Activated T-cell treated with anti-CD3 and anti-CD28 coated beads for 4 hours (primary cell): ENCODE measurements at places on chromosomes 2 and 18.

DNA sequence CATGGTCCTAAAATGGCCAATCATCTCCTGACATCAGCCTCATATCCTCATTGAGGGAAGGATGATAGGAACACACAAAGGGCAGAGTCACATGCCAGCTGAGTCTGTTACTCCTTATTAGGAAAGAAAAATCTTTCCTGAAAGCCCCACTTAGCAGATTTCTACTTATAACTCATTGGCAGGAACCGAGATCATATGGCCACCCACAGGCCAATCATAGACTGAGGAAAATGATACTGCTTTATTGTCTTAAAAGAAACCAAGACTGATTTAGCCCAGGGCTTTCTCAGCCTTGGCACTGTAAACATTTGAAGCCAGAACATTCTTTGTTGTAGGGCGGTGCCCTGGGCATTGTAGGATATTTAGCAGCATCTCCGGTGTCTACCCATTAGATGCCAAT, 18.7 kb downstream of the GKN2 start:
- no peak for DNase-seq

DNA sequence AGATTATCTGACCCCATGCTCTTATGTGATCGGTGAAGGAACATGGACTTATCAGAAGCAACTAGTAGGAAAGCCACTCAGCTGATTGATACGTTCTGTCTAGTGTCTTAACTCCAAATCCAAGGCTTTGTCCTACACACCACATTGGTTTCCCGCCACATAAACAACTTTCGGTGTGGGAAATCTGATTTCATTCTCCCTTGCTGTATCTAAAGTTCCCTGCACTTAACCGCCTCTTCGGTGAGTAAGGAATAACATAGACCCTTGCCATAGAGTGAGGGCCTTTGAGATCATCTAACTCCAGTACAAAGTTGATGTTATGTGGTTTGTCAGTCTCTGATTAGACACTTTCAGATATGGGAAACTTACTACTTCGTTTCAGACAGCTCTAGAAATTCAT, 538.2 kb upstream of the TNP1 start:
- DNase-seq = no peak

DNA sequence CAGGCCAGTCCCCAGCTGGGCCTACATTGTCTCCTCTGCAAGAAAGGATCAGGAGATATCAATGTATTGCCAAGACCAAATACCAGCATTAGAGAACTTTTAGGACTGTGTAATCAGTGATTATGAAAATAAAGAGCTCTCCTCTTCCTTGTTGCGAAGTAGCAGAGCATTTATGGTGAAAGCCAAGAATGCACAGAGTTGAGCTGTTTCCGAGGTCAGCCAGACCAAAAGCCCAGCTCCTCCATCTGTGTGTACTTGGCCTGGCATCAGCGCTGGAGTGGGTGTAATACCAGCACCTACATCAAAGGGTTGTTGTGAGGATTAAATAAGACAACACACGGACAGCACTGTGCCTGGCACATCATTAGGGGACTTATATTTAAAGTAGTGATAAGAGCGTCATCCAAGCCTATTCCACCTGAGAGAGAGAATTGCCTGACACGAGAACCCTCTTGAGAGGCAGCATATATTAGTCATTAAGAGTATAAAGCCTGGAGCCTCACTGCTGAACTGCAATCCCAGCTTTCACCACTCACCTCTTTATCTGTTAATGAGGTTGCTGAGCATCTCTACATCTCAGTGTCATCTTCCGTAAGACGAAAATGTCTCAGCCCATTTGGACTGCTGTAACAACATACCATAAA, 7.4 kb upstream of the SLC16A14 start:
- no peak for DNase-seq

DNA sequence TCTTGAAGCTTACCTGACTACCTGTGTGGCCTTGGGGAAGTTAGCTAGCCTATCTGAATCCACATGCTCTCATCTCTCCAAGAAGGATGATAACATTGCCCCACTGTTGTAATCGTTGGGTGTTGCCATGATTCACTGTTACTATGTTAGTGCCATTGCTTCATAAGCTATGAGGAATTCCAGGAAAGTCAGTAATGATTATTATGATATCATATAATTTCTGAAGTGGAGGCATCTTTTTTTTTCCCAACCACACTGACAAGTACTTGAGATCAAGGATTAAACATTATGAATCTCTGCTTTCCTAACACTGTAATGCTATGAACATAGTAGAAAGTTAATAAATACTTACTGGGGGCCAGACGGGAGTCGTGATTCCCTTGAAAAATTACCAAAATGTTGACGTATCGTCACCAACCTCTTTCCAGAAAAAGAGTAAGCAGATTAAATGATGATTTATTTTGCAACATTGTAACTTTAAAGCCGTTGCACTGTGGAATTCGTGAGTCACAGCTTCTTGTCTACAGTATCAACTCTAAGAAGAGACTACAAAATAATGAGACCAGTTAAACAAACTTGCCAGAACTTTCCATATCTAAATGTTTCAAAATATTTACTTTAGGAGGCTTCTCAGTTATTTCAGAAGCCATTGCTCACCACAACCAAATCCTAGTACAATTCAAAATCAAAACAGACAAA, 459.9 kb downstream of the PIK3C3 start:
- DNase-seq = no peak

- no peak for DNase-seq
These were observed 16.3 kb downstream of the VPS4B start for GRCh38 chr18:63405986-63406385.

DNA sequence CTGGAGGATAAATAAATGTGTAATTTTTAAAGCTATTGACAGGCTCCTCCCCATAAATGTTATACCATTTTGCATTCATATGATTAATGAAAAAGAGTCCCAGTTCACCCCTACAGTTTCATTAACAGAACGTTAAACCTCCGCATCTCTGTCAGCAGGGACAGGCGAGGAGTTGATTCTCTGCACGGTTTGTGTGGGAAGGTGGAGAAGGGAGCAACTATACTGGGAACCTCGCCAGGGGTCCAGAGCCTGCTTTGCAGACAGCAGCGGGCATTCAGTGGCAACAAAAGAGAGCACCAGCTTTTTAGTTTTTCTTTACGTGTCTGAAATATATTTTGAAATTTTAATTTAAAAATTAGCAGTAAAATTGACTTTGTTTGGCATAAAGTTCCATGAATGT, 101.4 kb downstream of the FARSB start:
- DNase-seq = no peak

GRCh38 chr2:42848726-42849290, 56.4 kb upstream of the HAAO start:
- no peak for DNase-seq

- no peak for DNase-seq
These were observed 1075.2 kb upstream of the NRXN1 start for GRCh38 chr2:52107124-52107523.

- DNase-seq = no peak
These were observed 3.8 kb upstream of the WDR35 start for GRCh38 chr2:19993731-19994130.

GRCh38 chr18:35864916-35865315, 107.6 kb upstream of the RMP24 start:
- no peak for DNase-seq

GRCh38 chr2:28496781-28497180, 921 bp downstream of the PLB1 start:
- no peak for DNase-seq

- no peak for DNase-seq
These were observed 513.0 kb downstream of the GALR1 start for GRCh38 chr18:77762642-77763041.

DNA sequence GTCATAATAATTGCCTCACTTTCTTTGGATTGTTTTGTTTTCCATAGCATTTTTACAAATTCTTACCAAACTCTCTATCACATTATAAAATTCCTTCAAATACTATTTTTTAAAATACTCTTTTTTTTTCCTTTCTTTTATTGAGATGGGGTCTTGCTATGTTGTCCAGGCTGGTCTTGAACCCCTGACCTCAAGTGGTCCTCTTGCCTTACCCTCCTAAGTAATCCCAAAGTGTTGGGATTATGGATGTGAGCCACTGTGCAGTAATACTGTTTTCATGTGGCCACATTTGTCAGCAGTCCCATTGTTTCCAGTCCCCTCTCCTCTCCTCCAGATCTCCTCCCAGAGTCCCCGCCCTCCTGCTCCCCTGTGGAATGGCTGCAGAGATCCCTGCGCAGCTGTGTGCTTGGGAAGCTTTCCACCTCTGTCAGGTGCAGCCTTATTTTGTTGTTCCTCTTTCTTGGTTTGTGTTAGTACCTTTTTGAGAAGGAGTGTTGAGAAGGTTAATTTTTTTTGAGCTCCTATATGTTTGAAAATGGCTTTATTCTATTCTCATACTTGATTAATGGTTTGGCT, 227.3 kb downstream of the LOXHD1 start:
- DNase-seq = no peak

GRCh38 chr2:41061356-41061755, 609.5 kb upstream of the SLC8A1 start:
- no peak for DNase-seq

- DNase-seq = no peak
These were observed 33.4 kb downstream of the UGP2 start for GRCh38 chr2:63875131-63875527.

DNA sequence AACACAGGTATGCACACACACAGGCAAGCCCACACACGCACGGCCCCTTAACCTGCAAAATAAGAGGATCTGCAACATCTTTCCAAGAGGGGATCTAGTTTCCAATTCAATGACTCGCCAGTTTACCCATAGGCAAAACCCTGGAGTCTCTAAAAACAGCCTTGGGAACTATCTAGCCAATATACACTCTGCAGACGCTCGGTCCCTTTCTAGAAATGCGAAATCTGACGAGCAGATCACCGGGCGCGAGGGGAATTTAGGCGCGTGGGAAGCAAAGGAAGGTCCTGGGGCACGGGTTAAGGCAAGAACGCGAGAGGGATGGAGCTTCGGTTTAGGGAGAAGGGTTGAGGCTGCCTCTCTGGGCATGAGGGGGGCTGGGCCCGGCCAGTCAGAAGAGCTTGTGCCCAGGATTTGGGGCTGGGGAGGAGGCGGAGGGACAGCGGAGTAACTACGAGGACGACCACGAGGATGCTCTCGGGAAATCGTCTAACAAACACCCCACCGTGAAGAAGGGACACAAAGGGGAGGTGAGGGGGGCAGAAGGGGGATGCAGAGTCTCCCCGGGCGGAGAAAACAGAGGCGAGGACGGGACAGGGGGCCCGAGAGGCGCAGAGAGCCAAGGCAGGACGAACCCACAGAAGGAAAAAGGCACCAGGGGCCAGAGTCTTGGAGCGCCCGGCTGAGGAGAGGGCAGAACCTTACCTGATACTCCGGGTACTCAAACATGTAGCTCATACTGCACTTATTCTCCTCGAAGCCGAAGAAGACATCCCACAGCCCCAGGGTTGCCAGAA, 542 bp downstream of the PGAP1 start:
- peak; percentile 21 for DNase-seq

DNA sequence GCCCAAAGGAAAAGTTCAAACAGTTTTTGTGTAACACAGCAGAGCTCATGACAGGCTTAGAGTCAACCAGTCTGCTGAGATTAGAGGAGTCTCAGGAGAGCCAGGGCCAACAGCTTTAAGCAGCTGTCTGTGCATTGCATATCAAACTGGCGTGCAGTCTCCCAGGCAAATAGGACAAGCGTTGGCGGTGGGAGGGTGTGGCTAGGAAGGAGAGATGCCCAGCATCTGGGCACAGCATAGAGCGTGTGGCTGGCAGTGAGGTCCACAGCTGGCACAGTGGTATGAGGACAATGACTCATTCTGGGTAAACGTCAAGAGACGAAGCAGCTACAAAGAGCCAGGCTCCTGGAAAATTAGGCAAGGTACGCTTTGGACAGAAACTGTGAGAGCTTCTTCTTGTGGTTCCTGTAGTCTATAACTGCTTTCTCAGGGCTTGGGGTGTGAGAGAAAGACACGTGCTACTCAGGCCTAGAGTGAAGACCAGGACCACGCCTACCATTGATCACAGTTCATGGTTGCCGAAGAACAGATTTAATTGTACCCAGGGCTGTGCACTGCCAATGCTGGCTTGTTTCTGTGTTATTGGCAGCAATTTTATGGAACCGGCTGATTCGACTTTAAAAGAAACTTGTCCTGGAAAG, 14.8 kb downstream of the ZAP70 start:
- DNase-seq = no peak

DNA sequence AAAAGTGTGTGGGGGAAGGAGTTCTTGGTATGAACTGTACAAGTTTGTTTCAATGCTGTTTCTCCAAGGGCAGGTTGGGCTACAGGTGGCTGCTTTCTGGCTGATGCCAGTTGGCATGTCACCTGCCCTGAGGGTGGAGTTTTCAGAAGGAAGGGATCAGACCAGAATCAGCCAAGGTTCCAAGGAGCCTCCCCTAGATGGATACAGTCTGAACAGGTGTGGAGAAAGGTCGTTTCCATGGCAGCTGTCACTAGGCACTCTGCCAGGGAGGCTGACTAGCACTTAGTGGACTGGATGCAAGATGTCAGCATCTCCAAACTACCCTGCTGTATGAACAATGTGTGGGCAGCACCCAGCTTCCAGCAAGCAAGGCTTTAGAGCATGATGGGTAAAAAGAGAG, 444.4 kb upstream of the HNRNPA3 start:
- DNase-seq = no peak

- DNase-seq = no peak
These were observed at the start of gene SCYGR4 for GRCh38 chr2:227617316-227618230. TSS of gene SCYGR4 (plus strand) at chr2:227617498. CDS start at chr2:227617498, 0 bp downstream.

GRCh38 chr2:54830546-54830945, 107.1 kb downstream of the EML6 start:
- DNase-seq = no peak

GRCh38 chr2:15298770-15299169, 262.4 kb downstream of the NBAS start:
- no peak for DNase-seq

- DNase-seq = no peak
These were observed 148.8 kb upstream of the DLGAP1 start for GRCh38 chr18:4603955-4604354.

- DNase-seq = no peak
These were observed 227.5 kb downstream of the MTX2 start for GRCh38 chr2:176496761-176497160.

GRCh38 chr18:33282709-33283333, 157.7 kb downstream of the CCDC178 start:
- DNase-seq = no peak

DNA sequence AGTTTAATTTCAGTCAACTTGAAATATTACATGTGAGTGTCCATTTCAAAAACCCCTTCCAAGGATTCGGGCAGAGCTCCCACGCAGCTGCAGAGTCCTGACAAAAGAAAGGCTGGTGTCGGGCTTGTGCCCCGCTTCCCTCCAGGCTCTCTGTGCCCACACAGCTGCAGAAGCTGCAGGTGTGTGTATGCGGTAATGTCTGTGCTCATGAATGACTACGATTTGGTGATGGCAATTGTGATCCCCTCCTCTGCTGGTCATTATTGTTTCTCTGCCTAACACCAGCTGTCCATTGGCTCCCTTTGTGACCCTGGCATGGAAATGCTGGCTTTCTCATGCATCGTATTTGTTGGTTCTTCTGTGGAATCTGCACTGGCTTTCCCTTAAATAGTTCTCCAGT, 224.8 kb downstream of the NUP35 start:
- DNase-seq = no peak
